ENCODE measurements at places on chromosomes 11 and 22.

DNA sequence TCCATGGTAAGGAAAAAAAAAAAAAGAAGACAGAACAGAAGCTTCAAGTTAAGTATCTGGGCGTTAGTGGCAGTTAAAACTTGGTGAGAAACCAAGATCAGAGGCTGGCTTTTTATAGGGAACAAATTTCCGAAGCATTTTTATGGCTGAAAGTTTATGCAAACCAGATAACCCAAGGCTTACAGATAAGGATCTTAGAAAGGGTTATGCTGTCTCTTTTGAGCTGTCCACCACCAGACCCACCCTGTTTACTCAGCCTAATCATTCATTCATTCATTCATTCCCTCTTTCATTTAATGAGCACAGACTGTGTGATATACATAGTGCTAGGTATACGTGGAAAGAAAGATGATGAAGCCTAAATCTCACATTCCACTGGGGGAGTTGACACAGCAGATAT lies 89.5 kb downstream of the ME3 start:
- DNase-seq = no peak

GRCh38 chr22:25067851-25068421 lies 115.4 kb downstream of the KIAA1671 start:
- no peak for DNase-seq

DNA sequence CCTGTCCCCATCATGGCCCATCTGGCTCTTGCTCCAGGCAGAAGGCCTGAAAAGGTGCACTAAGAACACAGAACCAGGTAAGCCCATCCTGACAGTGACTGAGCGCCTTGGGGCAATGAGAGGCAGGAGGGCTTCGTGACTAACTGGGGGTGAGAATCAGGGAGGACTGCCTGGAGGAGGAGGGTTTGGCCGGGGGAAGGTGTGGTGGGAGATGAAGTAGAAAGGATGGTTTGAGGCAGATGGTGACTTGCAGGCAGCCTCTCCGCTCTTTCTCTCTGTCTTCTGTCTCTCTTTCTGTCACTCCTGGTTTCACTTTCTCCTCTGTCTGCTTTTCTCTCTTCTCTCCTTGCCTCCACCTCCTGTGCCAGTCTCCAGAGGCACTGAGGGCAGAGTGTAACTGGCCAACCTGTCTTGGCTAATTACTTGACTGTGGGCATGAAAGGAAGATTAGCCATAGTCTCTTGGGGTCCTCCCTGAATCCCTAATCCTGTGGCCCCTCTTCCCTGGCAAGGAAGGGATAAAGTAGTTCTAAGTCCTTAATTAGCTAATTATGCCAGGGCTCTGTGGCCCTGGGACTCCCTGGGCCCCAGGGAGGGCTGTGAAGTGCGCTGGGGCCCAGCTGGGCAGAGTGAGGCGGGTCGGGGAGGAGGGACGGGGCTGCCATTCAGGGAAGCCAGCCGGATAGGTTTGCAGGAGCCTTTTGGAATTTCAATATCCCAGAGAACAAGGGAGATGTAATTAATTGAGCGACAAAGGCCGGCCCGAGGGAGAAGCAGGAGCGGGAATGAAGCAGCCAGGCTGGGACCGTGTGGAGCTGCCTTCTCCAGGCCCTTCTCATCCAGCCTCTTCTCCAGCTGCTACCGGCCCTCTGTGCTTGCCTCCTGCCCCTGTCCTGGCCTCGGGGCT lies 61.1 kb downstream of the CACNA1I start:
- no peak for DNase-seq

DNA sequence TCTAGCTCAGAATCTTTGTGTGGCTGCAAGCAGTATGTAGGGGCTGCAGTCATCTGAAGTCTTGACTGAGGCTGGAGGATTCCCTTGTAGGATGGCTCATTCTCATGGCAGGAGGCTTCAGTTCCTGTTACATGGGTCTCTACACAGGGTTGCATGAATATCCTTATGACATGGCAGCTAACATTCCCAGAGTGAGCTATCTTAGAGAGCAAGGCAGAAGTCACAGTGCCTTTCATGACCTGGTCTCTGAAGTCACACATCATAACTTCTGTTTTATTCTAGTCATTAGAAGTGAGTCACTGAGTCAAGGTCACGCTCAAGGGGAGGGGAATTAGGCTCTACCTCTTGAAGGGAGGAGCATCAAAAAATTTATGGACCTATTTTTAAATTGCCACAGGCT lies 10.3 kb upstream of the SPON1 start:
- no peak for DNase-seq

GRCh38 chr11:119584193-119585042 lies 144.6 kb downstream of the NECTIN1 start:
- no peak for DNase-seq

DNA sequence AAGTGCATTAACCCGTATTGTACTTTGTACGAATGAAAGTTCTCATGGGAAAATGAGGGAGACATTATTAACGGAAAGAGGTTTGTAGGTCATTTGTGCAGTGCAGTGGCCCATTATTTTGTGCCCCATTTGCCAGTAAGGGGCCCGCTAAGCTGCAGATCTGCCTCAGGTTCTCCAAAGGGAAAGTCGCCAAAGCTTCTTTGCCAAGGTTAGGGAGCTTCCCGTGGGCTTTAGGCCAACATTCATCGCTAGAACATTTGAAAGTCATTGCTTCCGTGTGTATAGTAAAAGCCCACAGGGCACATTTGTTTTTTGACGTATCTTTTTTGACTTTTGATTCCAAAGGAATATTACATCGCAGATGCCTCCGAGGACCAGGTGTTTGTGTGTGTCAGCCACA lies 61.0 kb upstream of the SORL1-AS1 start:
- DNase-seq = no peak

- DNase-seq = no peak
These were observed 3.9 kb downstream of the CTSD start for GRCh38 chr11:1759851-1760220.

DNA sequence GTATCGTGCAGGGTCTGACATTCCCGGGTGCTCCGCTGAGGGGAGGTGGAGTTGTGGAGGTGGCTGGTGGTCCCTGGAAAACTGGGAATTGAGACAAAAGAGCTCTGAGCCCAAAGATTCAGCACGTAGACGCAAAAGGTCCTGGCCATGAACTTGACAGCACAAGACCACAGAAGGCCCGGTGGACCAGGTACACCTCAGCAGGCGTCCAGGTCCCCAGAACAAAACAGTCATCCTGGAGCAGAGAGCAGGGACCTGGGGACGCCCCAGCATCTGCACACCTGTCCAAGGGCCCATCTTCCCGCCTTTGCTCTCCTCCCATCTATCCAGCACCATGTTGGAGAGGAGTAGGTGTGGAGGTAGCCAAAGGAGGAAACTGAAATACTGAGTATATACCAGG lies 13.8 kb upstream of the MB start:
- no peak for DNase-seq

DNA sequence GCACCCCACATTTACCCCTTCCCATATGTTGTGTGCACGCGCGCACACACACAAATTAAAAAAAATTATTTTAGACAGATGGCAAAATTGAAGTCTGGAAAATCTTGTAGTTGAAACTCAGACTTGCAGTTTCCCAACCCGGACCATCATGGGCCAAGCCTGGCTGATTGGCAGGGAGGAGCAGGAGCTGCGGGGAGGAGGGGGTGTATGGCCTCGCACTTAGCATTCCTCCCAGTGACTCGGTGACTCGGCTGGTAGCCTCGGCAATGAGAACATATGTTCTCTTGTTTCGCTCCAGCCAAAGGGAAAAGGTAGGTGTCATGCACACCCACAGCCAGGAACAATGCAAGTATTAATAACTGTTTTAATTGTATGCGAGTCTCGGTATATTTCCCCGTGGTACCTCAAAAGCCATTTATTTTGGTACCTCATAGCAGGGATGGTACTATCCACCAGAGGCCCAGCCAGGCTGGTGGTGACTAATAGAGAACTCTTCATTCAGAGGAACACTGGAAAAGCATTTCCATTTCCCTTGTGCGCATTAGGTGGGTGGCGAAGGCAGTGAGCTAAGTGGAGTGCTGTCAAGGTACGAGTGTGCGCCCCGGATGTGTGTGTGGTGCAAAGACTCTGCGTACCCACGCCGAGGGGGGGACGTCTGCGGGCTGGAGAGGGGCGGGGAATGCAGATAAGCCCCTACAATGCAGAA lies 92.5 kb downstream of the DSCAML1 start:
- no peak for DNase-seq

DNA sequence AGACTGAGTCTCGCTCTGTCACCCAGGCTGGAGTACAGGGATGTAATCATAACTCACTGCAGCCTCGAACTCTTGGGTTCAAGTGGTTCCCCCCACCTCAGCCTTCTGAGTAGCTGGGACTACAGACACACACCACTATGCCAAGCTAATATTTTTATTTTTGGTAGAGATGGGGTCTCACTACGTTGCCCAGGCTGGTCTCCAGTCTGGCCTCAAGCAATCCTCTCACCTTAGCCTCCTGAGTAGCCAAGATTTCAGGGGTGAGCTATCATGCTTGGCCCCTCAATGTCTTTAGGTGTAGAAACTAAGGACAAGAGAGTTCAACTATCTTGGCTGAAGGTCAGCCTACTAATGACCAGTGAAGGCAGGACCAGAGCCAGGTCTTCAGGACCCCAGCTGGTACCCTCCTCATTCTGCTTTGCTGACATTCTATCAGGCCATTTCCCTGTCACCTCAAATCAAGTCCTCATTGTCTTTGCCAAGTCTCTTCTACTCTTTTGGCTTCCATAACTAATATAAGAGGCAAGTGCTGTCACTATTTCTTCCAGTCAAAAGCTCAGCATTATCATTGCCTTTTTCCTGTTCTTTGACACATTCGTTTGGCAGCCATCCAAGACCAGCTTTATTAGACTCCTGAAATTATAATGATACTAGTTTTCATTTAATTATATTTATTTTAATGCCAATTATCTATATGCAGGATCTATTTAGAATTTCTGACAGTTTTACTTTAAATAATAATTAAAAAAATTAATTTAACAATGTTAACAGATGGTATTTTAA lies 264.2 kb upstream of the PITPNB start:
- DNase-seq = no peak

- no peak for DNase-seq
These were observed 1175.6 kb downstream of the BRD1 start for GRCh38 chr22:48651981-48652538.

- DNase-seq = no peak
These were observed 41.9 kb upstream of the TSPAN18 start for GRCh38 chr11:44684859-44685281.

DNA sequence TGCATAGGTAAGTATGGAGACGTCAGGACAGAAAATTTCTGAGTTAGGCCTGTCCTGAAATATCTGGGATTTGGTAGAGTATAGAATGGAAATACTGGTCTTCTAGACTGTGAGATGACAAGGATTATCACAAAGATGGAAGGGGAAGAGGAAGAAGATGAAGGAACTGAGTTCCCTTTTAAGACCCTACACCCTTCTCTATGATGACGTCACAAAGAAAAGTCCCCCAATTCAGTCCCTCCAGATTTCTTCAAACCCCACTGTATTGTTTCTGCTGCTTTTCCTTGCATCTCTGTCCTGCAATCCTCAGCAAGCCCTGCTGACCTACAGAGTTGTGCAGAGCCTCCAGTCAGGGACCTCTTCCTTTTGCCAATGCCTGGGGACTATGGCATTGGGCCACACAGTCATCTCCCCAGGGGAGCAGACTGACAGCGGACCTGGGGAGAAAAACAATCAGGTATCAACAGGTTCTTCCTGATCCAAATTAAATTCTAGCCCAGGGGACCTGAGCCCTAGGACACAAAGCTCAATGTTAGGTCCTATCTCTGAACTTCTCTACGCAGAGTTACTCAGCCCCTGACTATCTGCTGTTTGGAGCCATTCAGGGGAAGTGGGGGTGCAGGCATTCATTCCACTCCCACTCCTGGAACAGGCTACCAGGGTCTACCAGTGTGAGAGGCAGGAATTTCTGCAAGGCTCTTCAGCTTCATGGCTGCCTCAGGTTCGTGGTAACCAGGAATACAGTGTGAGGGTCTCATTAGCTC lies 49.2 kb upstream of the POU2AF1 start:
- DNase-seq = no peak

DNA sequence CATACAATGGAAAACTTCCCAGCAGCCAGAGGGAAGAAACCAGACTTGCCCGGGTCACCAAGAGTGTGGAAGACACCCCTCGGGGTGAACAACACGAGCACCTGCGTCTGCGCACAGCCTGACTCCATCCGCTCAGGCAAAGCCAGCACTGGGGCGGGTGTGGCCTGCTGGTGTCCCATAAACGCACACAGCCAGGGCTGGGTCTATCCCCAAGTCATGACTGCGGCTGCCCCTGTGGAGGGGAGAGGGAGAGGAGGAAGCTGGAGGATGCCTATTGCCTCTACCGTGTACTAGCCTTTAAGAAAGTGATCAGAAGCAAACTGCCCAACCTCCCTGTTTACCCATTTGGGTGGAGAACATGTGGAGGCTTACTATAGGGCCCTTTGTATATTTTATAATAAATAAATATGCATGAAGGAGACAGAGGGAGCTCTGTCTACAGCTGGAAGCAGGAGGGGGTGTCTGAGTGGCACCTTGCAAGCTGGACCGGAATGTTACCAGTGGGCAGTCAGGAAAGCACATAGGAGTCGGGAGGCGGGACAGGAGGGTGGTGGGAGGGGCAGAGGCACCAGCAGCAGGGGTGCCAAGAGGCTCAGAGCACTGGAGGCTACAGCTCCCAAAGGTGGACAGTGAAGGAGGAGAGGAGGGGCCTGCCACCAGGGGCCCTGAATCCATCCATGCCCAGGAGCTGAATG lies 79.6 kb downstream of the PHF21B start:
- DNase-seq = no peak

- DNase-seq = no peak
These were observed 28.0 kb downstream of the ZC3H12C start for GRCh38 chr11:110121204-110121603.

DNA sequence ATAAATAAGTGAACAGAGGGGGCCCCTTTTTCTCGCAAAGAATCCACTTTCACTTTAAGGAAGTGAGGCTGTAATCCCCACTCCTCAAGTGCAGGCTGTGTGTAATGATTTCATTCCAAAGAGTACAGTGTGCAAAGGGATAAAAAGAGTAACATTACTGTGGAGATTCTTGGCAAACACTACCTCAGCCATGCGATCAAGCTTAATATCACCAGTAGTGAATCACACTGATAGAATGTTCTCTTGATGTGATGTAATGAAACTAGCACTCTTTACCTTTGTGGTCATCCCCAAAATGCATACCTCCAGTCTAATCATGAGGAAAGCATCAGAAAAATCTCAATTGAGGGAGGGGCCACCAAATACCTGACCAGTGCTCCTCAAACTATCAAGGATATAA lies 246.1 kb upstream of the CHORDC1 start:
- no peak for DNase-seq

DNA sequence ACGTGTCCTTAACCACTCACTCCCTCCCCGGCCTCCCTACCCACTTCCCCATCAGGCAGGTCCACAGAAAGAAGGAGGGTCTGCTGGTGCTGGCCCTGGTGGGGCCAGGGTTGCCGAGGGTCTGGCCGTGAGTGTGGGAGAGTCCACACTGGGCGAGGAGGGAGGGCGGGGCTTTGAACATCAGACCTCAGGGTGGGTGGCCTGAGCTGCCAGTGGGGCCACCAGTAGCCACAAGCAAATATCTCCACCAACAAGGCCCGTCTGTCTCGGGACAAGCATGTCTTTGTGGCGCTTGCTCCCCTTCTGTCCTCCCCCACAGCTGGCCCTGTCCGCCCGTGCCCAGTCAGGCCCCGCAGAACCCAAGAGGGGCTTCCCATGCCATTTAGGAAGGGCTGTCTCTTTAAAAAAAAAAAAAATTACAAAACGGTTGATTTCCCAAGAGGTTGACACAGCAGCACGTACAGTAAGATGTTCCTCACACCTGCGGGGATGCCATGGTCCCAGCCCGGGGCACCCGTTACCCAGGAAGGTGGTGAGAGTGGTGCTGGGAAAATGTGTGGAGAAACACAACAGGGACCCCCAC lies 17.7 kb upstream of the TALDO1 start:
- DNase-seq = no peak

GRCh38 chr11:26842478-26843282 lies 120.8 kb upstream of the SLC5A12 start:
- no peak for DNase-seq
